ENCODE measurements at places on chromosomes 12 and 14.

GRCh38 chr14:31320922-31321766, 99.2 kb downstream of the HEATR5A start:
- DNase-seq, result no peak

GRCh38 chr14:99579903-99580571, 24.0 kb downstream of the CCDC85C start:
- DNase-seq, result no peak

- peak; percentile 86 for DNase-seq
Measured at GRCh38 chr12:95336387-95337067, 118.9 kb downstream of the VEZT start.

GRCh38 chr14:24285351-24285750, 14.0 kb upstream of the RABGGTA start:
- no peak for DNase-seq

- no peak for DNase-seq
Measured at GRCh38 chr14:42045383-42045782, 438.7 kb downstream of the LRFN5 start.

GRCh38 chr14:46894476-46894875, 242.9 kb upstream of the RPL10L start:
- DNase-seq, result no peak

DNA sequence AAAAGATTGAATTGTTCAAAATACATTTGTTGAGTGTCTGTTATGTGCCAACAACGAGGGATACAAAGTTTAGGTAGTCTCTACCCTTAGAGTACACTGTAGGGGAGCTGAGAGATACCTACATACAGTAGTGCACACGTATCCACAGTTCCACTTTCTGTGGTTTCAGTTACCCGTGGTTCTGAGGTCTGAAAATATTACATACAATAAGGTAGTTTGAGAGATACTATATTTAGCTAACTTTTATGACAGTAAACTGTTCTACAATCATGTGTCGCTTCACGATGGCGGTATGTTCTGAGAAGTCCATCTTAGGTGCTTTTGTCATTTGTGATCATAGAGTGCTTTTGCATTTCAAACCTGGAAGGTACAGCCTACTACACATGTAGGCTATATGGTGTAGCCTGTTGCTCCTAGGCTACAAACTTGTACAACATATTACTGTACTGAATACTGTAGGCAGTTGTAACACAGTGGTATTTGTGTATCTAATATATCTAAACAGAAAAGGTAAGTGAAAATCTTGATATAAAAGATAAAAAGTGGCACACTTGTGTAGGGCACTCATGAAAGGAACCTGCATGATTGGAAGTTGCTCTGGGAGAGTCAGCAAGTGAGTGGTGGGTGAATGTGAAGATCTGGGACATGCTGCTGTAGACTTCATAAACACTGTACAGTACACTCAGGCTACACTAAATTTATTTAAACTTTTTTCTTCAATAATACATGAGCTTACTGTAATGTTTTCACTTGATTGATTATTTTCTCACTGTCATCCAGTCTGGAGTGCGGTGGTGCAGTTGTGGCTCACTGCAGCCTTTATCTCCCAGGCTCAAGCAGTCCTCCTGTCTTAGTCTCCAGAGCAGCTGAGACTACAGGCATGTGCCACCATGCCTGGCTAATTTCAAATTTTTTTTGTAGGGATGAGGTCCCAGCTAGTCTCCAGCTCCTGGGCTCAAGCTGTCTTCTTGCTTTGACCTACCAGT, 4.0 kb downstream of the CPSF6 start:
- no peak for DNase-seq

DNA sequence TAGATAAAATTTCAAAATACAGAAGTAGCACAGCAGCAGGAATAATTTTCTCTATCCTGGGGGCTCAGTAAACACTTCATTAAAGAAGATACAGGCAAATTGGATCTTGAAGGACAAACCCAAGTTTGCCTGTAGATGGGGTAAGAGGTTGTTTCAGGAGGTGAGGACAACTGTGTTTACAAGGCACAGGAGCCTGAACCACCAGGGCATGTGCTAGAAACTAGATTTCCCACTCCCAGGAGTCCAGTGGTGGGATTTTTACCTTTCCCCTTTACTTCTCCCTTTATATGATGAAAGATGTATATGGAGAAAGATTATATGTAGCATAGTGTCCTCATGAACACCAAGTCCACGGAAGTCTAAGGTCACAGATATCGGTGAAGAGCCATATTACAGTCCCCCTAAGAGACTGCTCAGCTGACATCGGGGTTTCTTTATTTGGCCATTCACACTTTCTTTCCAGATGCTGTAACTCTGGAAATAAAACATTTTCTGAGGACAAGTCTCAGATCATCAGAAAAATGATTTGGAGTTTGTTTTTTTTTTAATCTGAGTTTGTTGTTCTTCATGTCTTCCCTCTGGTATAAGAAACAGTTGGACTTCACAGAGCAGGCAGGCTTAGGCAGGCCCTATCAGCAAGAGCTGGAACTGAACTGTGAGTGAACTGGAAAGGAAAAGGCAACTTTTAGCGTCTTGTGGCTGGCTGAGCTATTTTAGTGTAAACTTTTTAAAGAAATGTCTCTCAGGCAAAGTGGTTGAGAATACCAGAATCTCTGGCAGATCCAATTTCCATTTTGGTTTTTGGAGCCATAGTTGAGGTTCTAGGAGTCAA, 8.0 kb upstream of the EVL start:
- DNase-seq, result no peak

- DNase-seq, result no peak
Measured at GRCh38 chr12:50665609-50666008, 98.3 kb upstream of the ATF1 start.

DNA sequence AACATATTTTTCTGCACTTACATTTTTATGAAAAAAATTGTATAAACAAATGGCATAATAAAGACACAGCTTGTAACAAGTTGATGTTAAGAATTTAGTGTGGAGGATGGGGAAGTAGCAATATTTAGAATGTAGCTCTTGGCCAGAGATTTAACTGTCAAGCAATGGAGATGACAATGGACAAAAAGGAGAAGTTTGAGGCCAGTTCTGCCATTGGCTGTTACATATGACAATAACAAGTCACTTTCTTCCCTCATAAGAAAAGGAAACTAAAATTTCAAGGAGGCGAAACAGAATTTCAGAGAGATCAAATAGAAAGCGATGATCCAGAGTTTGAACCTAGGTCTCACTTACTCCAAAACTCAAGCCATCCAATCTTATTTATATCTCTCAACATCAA, 122.8 kb upstream of the CCDC175 start:
- DNase-seq, result peak; percentile 55

- DNase-seq, result no peak
Measured at GRCh38 chr12:22971701-22972191, 346.8 kb downstream of the ETNK1 start.
